ENCODE measurements at places on chromosomes 5 and 9.
A peak's percentile ranks its signal among the peaks of the same experiment; 100 is the strongest.

GRCh38 chr5:134084570-134084969 lies 29.9 kb upstream of the TCF7 start:
- DNase-seq: no peak

GRCh38 chr5:114250536-114250935 lies 111.3 kb upstream of the KCNN2 start:
- no peak for DNase-seq

DNA sequence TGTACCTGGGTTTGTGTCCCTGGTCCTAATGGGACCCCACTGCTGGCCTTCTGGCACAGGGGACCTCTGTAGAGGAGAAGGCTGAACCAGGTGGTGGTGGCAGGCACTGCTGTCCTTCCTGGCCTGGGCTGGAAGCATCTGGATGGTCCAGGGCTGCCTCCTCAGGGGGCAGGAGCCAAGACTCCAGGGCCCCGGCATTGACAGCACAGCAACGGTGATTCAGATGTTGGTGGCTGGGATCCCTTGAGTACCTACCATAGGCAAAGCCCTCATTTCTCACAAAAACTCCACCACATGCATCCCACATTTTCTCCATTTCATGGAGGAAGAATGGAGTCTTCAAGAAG lies 15.0 kb downstream of the FGD3 start:
- no peak for DNase-seq

- DNase-seq: no peak
Measured at GRCh38 chr5:121108725-121109124, 644.6 kb downstream of the PRR16 start.

DNA sequence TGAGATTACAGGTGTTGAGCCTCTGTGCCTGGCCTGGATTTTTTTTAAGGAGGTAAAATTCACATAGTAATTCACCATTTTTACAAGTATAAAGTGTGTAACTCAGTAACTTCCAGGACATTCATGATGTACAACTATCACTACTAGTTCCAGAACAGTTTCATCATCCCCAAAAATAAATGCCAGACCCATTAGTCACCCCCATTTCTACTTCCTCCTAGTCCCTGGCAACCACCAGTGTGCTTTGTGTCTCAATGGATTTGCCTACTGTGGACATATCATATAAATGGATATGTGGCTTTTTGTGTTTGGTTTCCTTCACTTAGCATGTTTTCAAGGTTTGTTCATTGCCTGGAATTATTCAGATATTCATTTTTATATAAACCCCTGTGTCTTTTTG lies 72.5 kb upstream of the PANK3 start:
- DNase-seq: no peak

DNA sequence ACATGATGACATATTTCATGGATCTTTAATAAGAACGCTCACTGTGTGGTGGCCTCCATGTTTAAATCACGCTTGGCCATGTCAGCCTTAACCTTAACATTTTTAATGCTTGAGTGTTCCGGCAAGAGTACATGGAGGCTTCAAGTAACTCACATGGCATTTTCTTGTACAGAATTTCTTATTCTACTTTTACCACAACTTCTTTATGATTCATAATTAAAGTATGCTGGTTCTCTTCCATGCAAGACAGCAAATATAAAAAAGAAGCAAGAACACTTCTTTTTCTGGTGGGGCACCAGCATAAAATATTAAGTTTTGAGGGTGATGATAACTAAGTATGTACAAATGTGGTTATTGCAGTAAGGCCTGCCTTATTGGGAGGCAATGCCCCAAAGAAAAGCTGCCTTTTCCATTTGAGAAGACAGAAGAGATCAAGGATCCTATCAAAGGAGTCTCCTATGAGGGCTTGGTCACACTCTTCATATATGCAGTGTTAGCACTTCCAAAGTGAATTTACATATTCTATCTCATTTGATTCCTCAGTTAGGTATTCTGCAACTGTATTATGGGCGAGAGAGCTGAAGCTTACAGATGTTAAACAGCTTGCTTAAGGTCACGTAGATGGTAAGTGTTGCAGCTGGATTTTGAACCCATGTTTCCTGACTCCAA lies 382.7 kb upstream of the MEF2C start:
- no peak for DNase-seq

DNA sequence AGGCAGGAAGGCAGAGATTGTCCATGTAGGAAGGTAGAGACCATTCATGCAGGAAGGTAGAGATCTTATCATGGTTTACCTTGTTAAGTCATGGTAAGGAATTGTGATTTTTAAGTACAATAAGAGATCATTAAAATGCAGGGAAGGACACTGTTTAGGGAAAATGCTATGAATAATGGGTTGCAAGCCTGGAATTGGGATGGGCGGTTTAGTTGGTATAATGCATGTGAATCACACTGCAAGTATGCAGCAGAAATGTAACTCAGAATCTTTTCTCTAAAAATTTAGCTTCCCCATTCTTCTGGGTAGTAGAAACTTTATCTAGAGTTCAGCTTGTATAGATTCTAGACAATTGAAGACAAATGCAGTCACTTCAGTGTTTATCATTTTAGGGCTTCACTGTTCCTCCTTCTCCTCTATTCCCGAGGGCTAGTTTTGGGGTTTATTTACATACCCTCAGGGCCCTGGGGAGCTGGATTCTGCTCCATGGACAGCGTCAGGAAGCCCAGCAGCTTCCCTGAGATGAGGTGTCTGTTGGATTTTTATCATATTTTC lies 212.0 kb downstream of the SREK1 start:
- DNase-seq: no peak

DNA sequence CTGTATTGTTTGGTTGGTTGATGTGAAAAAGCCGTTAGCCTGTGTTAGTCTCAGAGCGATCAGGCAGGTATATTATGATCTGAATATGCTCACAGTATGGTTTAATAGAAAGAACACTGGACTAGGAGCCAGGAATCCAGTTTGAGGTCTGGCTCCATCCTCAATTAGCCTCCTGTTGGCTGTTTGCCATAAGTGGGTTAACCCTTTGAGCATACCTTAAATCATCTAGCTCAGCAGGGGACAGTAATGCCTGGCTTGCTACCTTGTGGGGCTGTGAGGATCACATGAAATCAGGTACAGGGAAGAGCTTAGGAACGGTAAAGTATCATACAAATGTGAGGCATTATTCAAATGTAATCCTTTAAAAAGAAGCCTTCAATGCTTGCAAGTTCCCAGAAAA lies 104.7 kb downstream of the CMYA5 start:
- DNase-seq: no peak

GRCh38 chr5:142935014-142935413 lies 164.8 kb downstream of the ARHGAP26 start:
- DNase-seq: no peak

DNA sequence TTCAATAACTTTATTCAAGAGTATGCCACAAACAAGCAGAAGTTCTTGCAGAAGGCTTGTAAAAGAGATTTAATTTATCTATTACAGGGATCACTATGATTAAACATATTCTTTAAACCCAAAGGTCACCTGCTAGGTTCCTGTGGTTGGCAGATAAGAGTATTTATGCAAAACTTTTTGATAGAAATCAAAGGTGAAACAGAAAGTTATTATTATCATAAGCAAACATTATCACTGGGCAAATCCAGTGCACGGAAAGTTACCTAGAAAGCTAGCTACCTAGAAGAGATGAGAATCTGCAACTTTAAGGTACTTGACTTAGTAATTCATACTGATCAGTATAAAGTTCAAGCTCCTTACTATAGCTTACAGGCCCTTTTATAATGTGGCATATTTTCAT lies 3.2 kb downstream of the STARD4 start:
- DNase-seq: no peak

DNA sequence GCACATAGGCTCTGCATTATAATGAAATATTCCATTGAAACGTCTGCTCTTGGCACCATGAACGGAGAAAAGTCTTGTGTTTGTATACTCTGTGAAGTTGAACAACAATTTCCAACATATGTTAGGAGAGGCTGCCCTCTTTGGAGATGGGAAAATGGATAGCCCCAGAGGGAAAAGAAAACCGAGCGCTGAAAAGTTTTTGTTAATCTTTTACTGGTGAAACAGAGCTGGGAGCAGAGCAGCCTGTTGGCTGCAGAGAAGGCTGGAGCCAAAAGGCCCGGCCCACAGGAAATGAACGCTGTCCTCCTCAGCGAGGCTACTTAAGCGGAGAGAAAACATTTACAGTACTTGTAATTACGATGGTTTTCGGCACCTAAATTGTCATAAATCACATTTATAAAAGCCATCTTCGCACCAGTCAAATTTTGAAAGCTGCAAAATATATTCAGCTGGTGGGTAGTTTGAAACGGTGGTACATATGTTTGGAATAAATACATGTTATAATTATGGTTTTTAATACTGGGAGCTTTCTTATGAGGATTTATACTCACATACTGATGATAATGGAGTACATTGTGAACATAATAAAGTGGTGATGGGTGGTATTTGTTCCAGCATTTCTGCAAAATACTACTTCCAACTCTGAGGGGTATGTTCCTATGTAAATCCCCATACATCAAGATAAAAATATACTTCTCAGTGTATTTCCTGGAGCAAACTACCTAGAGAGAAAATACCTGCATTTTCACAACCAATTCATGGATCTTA lies 129.6 kb upstream of the CNTLN start:
- DNase-seq: peak; percentile 84

DNA sequence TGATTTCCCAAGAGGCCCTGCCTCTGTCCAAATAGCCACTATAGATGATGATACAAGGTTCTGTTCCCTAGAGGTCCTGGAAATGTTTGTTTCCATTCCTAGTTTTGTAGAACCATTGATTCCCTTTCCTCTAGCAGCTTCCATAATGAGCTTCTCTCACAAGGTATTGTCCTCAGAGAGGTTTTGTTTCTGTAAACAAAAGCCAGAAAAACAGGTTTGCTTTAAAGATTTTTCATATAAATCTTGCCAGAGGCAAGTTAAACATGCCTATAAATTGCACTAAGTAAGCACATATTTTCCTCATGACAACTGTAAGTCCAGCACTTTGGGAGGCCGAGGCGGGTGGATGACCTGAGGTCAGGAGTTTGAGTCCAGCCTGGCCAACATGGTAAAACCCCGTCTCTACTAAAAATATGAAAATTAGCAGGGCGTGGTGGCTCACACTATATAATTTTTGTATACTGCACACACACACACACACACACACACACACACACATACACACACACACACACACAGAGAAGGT lies 1787.7 kb downstream of the EFNA5 start:
- no peak for DNase-seq

Measured in right lung (tissue), 10 donors.